ENCODE measurements at places on chromosomes 6 and 20.

GRCh38 chr20:14234666-14235295, 102.6 kb downstream of the FLRT3 start:
- no peak for DNase-seq

DNA sequence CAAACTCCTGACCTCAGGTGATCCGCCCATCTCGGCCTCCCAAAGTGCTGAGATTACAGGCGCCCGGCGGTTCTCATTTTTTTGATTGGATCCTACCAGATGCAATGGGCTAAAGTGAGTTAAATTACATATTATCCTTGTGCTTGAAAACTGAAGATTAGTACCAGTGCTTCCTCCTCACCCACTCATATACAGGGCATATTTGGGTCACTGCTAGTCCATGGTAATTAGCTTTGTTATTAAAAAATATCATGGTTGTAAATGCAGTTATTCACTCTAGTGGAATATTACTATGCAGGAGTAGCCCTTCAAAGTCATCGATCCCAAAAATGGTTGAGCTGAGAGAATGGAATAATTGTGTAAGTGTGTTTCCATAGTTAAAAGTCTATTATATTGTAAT, 26.5 kb downstream of the ZNF292 start:
- no peak for DNase-seq

DNA sequence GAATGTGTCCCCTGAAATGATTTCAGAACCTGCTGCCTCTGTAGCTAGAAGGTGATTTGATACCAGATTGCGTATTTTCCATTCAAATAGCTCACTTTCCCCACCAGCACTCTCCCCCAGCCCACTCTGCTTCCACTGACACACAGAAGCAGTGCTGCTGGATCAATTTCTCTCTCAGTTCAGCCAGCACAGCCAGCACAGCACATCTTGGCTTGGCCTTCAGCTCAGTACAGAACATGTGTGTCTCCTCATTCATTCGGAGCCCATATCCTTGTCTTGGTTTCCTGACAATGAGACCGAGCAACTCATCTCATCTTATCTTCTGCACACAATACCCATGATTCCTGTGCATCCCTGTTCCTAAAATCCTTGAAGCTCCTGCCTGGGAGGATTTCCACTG, 33.8 kb upstream of the CD83 start:
- no peak for DNase-seq

DNA sequence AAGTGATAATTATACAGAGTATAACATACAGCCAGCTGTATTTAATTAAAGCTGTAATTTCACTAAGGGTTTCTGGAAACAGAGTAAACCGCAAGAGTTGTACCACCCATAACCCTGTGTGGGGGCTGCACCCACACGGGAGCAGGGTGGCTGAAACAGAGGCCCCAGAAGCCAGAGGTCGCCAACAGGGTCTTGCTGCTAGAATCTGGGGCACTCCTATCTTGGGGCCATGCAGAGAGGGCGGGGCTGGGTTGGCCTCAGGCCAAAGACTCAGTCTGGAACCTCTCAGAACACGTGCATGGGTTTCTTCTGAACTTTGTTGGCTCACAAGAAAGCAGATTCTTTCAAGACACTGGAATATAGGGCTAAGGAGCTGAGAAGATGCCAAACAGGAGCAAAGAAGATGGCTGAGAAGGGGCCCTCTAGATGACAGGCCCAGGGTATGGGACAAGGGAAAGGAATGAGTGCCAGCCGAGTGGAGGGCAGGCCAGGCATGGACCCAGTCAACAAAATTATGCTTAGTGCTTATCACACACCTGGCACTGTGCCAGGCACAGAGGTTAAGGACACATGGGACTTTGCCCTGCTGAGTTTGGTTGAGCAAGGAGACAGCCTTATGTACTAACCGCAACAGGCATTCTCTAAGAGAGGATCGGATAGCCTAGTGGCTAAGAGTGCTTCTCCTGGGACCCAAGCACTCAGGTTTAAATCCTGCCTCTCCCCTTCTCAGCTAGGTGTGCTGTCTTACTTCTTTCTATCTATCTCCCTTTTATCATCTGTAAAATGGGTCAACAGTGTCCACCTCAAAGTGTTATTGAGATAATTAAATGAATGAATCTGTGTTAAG, 96.6 kb upstream of the FOXP4 start:
- no peak for DNase-seq

DNA sequence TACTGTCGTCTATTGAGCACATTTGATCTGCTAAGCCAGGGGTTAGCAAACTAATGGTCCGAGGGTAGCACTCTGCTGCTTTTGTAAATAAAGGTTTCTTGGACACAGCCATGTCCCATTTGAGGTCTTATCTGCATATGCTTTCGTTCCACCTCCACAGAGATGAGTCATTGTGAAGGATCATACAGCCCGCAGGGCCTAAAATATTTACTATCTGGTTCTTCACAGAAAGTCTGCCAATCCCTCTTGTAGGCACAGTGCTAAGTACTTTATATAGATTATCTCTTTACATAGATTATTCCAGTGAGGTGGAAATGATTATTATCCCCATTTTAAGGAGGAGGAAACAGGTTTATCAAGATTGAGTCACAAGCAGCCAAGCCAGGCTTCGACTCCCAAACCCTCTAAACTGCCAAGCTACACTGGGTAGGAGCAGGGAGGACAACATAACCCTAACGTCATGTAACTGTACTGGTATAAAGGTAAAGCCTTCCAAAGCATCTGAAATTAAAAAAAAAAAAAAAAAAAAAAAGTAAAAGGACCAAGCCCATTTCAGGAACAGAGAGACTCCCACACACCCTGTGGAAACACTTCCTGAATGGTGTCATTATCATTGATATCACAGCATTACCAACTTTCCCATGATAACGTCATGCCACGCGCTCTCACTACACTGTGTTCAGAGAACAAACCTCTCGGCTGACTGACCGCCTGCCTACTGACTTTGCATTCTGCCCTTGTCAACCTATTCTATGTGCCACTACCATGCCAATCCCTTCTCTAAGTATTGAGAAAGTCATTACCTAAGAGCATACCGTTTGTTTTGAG, 101.0 kb downstream of the KIF16B start:
- DNase-seq = no peak

DNA sequence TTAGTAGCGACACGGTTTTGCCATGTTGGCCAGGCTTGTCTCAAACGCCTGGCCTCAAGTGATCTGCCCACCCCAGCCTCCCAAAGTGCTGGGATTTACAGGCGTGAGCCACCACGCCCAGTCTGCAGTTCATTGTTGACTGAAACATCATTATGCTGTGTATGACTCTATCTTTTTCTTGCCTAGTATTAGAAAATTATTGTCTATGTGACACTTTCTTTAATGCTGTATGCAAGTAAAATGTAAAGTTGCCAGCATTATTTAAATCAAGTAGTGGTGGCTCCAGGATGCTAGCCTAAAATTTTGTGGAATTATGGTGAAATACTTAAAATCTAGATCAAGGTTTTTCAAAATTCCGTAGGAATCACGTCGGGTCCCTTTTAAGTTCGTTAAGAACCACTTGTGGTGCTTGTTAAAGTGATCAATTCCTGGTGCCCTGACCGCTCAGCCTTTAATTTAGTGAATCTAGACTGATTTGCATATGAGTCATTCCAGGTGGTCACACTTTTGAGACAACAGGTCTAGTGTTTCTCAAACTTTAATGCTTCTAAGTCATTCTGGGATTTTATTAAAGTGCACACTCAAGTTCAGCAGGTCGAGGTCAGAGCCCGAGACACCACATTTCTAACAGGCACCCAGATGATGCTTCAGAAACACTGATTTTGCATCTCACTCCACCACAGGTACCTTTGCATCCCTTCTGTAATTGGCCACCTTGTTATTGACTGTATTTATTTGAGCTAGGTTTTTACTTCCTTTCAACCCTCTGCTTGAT, 132.6 kb upstream of the MTHFD1L start:
- no peak for DNase-seq

GRCh38 chr6:156598855-156599180, 178.4 kb upstream of the ARID1B start:
- no peak for DNase-seq

DNA sequence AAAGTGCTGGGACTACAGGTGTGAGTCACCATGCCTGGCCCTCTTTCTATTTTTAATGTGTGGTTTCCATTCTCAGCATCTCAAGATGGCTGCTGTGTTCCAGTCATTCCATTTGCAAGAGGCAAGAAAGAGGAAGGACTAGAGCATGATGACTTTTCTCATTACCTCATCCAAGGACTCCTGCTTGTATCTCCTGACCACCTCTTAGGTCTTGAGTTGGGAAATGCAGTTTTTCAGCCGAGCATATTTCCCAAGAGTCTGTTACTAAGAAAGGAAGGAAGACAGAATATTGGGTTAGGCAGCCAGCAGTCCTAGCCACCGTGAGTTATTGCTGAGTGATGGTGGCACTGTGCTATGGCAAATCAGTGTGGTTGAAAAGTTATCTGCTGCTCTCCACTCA, 108.4 kb upstream of the INSM1 start:
- DNase-seq = no peak

DNA sequence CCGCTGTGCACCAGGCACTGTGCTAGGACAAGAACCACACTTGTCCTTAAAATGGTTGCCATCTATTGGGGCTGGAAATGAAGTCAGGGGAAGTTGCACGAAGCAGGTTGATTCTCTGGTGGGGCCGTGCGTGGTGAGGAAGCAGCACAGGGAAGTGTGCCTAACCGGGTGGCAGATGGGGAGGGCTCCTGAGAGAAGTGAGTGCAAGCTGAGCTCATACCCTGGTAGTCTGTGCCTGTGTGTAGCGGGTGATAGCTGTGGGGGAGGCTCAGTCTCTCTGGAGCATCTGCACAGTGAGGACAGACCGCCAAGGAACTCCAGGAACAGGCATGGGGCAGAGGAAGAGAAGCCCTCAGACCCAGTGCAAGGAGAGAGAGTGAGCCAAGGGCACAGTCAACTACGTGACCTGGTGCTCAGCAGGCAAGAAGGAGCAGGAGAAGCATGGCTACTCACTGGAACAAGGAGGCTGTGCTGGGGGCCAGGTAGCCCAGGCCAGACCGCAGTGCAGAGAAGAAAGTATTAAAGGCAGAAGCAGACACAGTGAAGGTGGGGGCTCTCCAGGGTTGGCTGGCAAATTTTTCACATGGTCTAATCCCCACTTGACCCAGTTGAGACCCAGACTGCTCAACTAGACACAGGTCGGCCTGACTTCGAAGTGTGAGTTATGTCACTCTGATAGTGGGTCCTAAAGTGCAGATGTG, 155.0 kb downstream of the CDH26 start:
- no peak for DNase-seq

GRCh38 chr6:145420599-145420998, 314.7 kb downstream of the EPM2A start:
- DNase-seq = no peak

- no peak for DNase-seq
These were observed 30.7 kb downstream of the CBLN4 start for GRCh38 chr20:55974491-55975202.

DNA sequence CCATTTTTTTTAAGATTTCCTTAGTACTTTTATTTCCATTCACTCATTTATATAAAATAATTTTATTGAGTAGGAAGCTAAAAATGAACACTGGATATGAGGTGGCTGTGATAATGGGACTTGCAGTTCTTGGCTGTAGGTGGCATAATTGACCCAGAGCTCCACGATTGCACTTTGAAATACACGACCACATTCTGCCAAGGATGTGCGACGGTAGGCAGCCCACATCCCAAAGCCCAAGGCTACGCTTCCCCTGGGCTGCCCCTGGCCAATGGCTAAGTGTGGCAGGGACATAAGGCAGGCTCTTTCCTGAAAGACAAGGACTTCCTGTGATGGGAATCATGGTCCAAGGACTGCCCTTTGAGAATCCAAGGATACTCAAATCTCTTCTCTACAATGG, 43.7 kb upstream of the ADTRP start:
- DNase-seq = no peak

DNA sequence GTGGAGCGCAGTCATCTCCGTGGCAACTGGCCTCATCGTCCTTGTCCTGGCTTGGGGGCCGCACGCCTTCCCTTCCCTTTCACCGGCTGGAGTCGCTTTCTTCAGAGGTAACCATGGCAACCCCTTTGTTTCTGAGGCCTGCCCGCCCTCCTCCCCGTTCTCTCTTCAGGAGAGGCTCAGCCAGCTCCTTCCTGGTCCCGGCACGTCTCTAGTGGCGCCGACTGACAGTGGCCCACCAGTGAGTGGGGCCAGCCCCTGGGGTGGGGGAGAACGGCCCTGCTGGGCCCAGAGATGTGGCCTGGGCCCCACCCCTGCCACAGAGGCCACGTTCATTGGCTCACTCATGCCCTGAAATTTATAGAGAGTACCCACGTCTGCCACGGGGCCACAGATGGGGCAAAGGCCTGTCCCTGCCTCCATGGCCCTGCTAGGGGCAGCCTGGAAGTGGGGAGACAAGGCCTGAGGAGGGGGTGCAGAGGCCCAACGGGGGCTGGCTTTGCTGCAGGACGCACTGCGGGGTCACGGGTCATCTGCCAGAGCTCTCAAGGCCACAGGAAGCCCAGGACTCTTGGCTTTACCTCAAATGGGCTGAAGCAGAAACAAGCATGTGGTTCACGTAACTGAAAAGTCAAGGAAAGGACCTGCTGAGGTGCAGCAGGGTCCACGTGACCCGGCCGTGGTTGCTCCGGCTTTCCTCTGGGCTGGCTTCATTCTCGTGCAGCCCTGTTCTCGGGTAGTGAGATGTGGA, 1.4 kb upstream of the OSBPL2 start:
- DNase-seq = no peak

DNA sequence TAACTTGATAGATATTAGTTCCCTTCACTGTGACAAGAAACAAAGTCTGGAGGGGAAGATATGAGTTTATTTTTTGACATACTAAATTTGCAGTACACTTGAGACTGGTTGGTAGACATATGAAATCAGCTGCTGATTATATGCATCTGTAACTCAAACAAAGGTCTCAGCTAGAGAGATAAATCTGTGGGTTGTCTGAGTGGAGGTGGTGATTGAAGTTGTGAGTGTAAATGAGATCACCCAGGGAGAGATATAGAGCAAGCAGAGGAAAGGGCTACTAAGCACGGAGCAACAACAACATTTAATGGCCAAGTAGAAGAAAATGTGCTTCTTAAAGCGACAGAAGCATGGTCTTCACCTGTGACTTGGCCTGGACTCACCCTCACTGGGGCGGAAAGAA, 173.2 kb upstream of the EYA4 start:
- no peak for DNase-seq

DNA sequence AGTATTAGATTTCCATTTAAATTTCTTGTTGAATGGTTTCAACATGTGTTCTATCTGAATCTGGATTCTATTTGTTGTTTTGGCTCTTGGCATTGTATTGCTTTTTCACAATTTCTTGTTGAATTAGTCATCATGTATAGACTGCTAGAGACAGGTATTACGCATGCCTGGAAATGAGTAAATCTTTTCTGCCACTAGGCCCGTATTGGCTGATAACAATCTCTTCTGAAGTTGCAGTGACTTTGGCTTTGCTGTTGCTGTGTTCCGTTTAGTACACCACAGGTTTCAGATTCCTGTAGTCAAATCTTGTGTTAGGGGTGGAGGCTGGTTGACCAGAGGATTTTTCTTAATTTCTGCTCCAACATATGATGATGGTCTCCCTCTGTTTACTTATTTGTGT, 1339.4 kb downstream of the GRIK2 start:
- DNase-seq = no peak

Measured in left kidney (tissue), 8 donors.